ENCODE measurements at places on chromosomes 3 and 15. TPM values are rescaled to one million over a fixed set of nuclear protein-coding genes. Genes with fewer than 3 reads are reported as not detected.
A peak's percentile ranks its signal among the peaks of the same experiment; 100 is the strongest.

The ATXN7 gene
- total RNA-seq, result 110 TPM

The MEIS2 gene
- 0.38 TPM for total RNA-seq

The WDR93 gene
- total RNA-seq, result not detected

The RARRES1 gene
- not detected for total RNA-seq

GRCh38 chr3:129286081-129286480 lies 7.4 kb downstream of the HMCES start:
- no peak for DNase-seq

DNA sequence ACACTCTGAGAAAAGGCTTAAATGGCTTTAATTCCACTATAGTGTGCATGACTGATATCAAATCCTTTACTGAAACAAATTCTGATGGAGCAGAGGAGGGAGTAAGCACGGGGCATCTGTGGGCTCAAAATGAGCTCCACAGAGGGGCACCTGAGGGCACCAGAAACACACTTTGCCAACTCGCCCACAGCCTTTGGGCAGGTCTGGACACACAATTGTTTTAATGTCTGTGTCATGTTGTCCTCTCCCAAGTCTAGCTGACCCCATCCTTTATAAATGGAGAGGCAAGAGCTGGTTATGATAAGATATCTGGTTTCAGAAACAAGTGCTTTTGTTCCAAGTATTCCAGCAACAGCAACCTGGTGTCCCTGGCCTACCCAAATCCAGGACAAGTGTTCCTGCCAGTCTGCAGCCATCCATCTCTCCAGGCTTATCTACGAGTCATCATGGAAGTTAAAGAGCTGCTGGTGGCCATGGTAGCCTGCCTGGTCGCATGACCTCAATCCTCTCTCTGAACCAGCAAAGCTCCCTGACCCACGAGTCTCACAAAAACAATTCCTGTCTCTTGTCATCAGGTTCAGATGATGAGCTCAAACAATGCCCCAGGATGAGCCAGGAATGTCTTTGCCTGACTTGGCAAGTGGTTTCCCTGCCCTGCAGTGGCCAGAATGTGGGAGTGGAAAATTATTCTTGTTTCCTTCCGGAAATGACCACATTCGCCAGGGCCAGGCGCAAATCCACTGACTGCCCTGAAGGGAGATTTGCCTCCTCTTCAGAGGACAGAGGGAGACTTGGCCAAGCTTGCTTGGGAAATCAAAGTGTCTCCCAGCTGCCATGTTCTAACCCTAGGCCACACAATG lies 64.4 kb upstream of the TPM1 start:
- DNase-seq, result no peak

DNA sequence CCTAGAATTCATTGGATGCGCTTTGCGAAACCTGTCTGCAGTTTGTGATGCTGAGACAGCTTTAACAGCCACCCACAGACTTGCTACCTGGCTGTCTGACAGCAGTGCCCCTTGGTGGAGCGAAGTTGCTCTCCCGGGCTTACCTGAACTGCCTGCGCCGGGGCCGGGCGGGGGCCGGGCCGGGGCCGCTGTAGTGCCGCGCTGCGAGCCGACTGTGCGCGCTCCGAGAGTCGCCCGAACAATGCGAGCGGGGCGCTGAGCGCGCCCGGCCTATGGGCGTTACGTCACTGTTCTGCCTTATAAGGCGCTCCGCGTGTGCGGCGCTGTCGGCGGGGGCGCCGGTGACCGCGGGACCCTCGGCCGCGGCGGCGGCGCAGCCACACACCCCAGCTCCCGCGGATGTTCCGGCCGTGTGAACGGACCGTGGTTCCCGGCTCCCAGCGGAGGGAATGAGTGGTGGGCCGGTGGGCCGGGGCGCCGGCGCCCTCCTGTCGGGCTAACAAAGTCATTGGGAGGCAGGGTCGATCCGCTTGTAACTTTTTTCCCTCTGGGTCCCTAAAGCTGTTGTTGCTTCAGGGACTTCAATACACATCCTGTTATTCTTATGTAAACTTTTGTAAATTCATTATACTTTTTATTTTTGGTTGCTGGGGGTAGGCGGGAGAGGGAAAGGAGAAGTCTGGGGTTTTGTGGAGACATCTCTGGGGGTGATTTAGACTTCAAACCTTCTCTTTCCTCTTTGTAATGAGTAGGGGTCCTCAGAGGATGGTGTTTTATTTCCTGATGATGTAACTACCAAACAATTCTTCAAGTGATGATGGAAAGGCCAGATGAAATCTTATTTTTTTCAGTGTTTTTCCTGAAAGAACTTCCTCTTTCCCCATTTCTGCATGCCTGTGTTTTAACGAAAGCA lies 58.5 kb downstream of the CMSS1 start:
- peak; percentile 63 for DNase-seq

DNA sequence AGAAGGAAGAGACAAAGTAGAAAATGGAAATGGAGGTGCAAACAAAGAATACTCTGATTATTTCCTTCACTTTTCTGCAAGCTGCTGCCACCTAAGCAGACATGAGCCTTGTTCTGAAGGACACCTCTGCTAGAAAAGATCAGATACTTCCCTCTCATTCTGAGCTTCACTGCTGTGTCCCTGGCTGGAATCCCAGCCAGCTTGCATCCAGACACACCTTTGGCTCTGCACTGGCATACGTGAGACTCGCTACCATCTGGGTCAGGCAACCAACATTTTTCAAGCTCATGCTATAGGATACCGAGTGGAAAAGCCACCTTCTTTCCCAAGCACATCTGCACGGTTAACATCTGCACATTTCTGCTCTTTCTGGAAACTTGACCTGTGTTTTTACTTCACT lies 166.7 kb upstream of the SUCLG2 start:
- no peak for DNase-seq

GRCh38 chr3:187813198-187813597 lies 67.9 kb upstream of the BCL6 start:
- no peak for DNase-seq

DNA sequence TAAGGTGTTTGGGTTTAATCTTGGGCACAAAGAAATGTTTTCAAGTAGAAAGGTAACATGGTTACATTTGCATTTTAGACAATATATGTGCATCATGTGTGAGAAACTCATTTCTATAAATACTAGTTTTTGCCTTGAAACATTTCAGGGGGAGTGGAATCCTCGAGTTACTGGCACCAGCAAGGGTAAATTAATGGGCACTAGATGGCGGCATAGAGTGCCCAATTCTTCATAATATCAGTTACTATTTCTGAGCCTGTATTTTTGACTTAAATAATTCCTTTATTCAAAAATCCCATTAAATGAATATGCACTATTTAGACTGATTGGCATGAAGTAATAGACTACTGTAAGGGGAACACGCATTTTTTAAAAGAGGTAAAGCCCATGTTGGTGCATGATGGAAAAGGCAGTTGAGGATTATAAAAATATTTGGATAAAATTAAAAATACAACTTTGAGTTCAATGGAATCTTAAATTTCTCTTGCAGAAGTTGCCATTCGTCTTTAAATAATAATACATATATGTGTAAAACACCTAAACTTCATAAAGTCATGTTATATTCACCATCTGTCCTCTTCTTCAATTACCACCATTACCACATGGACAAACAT lies 106.3 kb downstream of the ZBTB20 start:
- DNase-seq, result no peak

DNA sequence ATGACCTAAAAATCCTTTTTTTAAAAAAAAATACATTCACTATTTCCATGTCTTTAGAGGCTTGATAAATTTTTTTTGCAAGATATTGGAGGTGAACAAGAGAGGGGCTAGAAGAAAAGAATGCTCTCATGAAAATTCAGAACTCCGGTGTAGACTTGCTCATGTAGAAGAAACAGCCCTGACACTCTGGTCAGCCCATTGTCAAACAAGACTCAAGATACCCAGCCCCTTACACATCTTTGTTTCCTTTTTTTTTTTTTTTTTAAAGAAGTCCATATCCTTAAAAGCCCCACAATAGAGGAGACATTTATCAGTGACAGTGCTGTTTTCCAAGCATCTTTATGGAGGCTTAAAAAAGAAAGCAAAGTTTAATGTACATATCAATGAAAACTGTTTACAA lies 196.8 kb upstream of the RORA start:
- no peak for DNase-seq

Data from T-cell (primary cell).